Uterus (tissue), 4 donors: ENCODE measurements at places on chromosomes 13 and 19. TPM values are rescaled to one million over a fixed set of nuclear protein-coding genes. Genes with fewer than 3 reads are reported as not detected.

DNA sequence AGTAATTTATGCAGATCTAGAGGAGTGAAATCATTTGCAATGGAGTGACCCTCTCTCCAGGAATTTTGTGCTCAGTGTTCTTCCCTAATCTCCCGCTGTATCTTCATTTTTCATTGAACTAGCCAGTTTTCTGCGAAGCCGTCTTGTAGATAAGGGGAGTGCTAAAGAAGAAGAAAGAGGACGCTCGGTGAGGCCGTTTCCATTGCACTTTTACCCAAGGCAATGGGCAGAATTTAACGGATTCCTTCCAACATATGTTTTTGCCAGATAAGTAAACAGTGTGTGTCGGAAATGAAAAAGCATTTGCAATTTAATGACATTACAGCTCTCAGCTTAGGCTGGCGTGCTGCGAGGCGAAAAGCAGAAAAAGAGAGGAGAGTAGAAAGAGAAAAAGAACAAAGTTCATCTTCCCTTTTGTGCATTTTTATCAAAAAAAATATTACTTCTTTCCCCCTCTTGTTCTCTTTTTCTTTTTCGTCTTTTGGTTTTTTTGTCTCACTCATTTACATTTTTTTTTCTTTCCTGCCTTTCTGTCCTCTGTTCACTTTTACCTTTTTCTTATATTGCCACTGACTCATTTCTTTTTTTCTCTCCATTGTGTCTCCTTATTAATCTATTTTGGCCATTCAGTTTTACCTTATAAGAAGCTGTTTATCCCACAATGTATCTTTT, 49.9 kb downstream of the SOX21 start:
- no peak overlapping the region for H3K27ac ChIP-seq
- H3K27me3 ChIP-seq, result no peaks in the 10 kb centered on the region
- no peak overlapping the region for H3K4me3 ChIP-seq
- no peak for DNase-seq

DNA sequence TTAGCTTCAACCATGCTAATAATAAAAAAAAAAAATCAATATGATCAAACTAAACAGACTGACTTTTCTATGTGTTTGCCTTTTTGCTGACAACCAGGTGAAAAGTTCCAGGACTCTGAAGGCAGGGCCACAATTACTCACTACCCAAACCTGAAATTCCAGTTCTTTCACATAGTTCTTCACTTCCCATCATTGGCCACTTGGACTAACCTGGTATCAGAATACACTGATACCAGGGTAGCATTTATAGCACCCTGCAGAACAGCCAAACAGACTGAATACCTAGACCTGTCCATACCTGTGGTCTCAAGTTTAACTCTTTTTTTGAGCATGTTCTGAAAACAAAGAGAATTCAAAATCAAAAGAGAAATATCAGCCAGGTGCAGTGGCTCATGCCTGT, 25.1 kb downstream of the ELF1 start:
- no peak for DNase-seq
- no peak overlapping the region for H3K4me3 ChIP-seq

DNA sequence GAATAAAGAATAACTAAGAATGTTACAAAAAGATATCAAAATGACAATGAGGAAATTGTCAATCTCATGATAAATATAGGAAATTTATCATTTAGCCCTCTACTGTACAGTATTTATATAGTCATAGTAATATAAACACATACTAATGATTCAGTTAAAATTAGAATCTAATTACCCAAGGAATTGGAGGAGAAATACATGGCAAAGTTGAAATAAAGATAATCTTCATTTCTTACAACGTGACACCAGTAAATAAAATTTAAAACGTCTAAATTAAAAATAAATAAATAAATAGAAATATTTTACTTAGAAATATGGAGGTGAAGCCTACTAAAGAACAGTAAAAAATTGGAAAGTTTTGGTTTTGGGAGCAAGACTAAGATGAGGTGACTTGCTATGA, 2163.1 kb upstream of the PCDH20 start:
- no peaks in the 10 kb centered on the region for H3K36me3 ChIP-seq
- no peak overlapping the region for H3K27ac ChIP-seq
- H3K4me1 ChIP-seq, result no peaks in the 10 kb centered on the region
- no peak for DNase-seq

- H3K27me3 ChIP-seq, result no peaks in the 10 kb centered on the region
- peak overlapping the region; percentile 52 for H3K27ac ChIP-seq
- no peak for DNase-seq
- H3K4me3 ChIP-seq, result no peak overlapping the region
- peaks cover 4% of the 10 kb centered on the region for H3K4me1 ChIP-seq
- no peaks in the 10 kb centered on the region for H3K36me3 ChIP-seq
Observed at GRCh38 chr19:7288977-7289376, 5.2 kb downstream of the INSR start.

GRCh38 chr13:43794416-43794815, 7.6 kb upstream of the ENOX1 start:
- H3K4me3 ChIP-seq, result no peak overlapping the region
- no peaks in the 10 kb centered on the region for H3K4me1 ChIP-seq
- no peak for DNase-seq
- no peaks in the 10 kb centered on the region for H3K27me3 ChIP-seq

- no peak overlapping the region for H3K4me3 ChIP-seq
- no peaks in the 10 kb centered on the region for H3K27me3 ChIP-seq
- H3K36me3 ChIP-seq, result no peaks in the 10 kb centered on the region
Observed at GRCh38 chr13:101520672-101521071, 68.2 kb downstream of the ITGBL1 start.

DNA sequence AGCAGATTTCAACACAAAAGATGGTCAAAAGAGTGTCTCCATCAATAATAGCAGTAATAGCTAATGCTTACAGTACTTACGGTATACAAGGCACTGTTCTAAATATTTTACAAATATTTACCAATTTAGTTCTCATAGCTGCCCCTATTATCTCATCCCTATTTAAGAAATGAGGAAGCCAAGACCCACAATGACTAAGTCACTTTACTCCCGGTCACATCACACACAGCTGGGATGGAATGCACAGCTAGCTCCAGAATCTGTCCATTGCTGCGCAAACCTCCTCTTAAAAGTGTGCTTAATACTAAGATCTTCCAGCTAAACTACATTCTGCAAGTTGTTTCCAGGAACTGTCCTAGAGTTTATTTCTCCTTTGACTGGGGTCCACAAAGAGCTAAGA, 63.4 kb downstream of the RAP2A start:
- DNase-seq, result no peak
- no peaks in the 10 kb centered on the region for H3K27me3 ChIP-seq
- H3K36me3 ChIP-seq, result no peaks in the 10 kb centered on the region
- H3K4me1 ChIP-seq, result no peaks in the 10 kb centered on the region

Gene MYH14
- 0.77 TPM for total RNA-seq

- no peaks in the 10 kb centered on the region for H3K27me3 ChIP-seq
- no peak overlapping the region for H3K4me3 ChIP-seq
- no peaks in the 10 kb centered on the region for H3K36me3 ChIP-seq
- peak; percentile 14 for DNase-seq
Observed at GRCh38 chr13:113901642-113902041, 37.8 kb upstream of the GAS6 start.

DNA sequence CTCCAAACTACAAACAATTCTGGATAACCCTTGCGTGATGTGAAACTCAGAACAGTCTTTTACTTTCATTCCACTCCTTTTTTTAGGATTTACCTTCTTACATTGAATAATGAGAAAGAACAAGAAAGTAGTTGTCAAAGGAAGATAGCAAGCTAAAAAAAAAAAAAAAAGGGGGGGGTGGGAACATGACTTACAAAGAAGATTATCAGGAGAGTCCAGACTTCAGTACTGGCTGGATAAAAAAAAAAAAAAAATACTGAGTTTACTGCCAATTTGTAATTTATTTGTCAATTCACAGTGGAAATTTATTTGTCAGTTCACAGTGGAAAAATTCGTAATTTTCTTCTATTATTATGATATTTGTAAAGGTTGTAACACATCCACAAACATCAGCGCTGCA, 792.4 kb upstream of the SLITRK5 start:
- H3K4me3 ChIP-seq, result no peak overlapping the region
- no peaks in the 10 kb centered on the region for H3K4me1 ChIP-seq

DNA sequence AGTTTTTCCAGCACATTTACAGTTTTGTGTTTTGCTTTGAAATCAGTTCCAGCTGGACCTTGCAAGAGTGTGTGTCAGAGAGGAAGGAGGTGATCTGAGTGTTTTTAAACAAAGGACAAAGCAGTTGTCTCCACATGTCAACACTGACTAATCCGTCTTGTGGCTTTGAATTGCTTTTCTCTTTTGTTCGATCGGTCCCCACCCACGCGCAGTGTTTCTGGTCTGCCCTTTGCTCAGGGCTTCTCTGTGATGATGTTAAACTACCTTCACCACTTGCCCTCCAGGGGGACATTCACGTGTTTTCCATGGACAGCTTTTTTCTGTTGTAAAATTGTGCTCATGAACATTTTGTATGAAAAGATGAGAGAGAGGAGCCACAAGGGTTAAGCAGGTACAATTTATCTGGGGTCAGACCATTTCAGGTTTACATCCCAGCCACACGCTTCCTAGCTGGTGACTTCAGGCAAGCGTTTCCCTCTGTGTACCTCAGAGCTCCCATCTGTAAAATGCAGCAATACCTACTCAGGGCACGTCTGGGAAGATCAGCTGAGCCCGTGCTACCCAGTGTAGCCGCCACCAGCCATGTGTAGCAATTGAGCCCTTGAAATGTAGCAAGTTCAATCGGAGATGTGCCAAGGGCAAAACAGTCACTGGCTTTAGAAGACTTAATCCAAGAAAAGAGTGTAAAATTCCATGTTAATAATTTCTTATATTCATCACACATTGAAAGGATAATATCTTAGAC, 13.5 kb upstream of the PLA2G4C start:
- H3K27me3 ChIP-seq, result no peaks in the 10 kb centered on the region
- no peaks in the 10 kb centered on the region for H3K36me3 ChIP-seq
- DNase-seq, result no peak
- H3K4me3 ChIP-seq, result no peak overlapping the region
- H3K4me1 ChIP-seq, result no peaks in the 10 kb centered on the region

Gene ZNF541
- total RNA-seq, result not detected

Gene PSG6
- not detected for total RNA-seq

- no peak overlapping the region for H3K4me3 ChIP-seq
- no peak for DNase-seq
- no peaks in the 10 kb centered on the region for H3K27me3 ChIP-seq
- no peaks in the 10 kb centered on the region for H3K4me1 ChIP-seq
- H3K36me3 ChIP-seq, result no peaks in the 10 kb centered on the region
Observed at GRCh38 chr13:77637588-77637987, 59.9 kb upstream of the SLAIN1 start.

GRCh38 chr13:51523082-51523518, 61.2 kb upstream of the WDFY2 start:
- H3K4me1 ChIP-seq, result no peaks in the 10 kb centered on the region
- H3K36me3 ChIP-seq, result no peaks in the 10 kb centered on the region
- H3K4me3 ChIP-seq, result no peak overlapping the region
- DNase-seq, result peak; percentile 37

DNA sequence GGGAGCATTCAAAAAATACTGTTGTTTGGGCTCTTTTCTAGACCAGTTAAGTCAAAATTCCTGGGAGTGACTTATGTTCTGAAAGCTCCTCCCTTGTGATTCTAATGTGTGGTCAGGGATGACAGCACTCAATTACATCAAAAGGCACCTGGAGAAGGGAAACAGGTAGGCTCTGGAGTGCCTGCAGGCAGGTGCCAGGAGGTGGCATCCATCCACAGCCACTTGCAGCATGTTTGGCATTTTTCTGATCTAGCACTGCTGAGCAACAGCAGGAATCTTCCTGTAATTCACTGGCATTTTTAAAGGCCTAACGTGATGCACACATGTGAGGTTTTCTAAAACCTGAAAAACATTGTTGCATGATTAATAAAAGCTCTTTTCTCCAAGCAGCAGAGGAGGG, 94.6 kb downstream of the CCNA1 start:
- H3K4me3 ChIP-seq, result no peak overlapping the region
- no peak for DNase-seq
- H3K27me3 ChIP-seq, result no peaks in the 10 kb centered on the region
- no peak overlapping the region for H3K27ac ChIP-seq
- H3K4me1 ChIP-seq, result no peaks in the 10 kb centered on the region

DNA sequence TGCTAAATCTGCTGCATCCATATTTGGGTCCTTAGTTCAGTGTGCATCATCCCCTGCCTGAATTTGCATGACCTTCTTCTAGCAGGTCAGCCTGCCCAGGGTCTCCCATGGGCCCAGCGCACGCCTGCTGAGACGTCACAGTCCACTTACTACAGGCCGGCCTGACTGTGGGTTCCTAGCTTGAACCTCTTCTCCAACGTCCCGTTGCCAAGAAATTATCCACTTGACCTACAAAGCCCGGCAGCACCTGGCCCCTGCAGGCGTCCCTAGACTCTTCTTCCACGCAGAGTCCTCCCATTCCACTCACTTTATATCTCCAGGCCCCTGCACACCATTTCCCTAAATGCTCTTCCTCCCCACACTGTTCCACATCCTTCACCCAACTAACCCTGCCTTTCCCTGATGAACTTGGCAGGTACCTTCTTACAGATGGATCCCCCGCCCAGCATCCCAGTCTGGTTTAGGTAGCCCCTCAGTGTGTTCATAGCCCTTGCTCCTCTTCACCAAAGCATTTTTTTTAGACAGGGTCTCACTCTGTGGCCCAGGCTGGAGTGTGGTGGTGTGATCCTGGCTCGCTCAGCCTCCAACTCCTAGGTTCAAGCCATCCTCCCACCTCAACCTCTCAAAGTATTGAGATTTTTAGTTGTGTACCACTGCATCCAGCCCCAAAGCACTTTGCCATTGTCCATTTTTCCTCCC, 155.0 kb upstream of the SOX1 start:
- H3K27ac ChIP-seq, result no peak overlapping the region
- no peaks in the 10 kb centered on the region for H3K36me3 ChIP-seq
- H3K27me3 ChIP-seq, result no peaks in the 10 kb centered on the region
- no peak for DNase-seq
- H3K4me3 ChIP-seq, result no peak overlapping the region

Gene ZNF813
- 4.2 TPM for total RNA-seq

- no peaks in the 10 kb centered on the region for H3K36me3 ChIP-seq
- H3K27ac ChIP-seq, result no peak overlapping the region
Observed at GRCh38 chr19:11451327-11451870, 16.0 kb downstream of the PRKCSH start.

- no peak for DNase-seq
- H3K27me3 ChIP-seq, result no peaks in the 10 kb centered on the region
- peaks cover 6% of the 10 kb centered on the region for H3K4me1 ChIP-seq
- H3K4me3 ChIP-seq, result no peak overlapping the region
- H3K27ac ChIP-seq, result peak overlapping the region; percentile 39
- no peaks in the 10 kb centered on the region for H3K36me3 ChIP-seq
Observed at GRCh38 chr13:113888701-113889330, 24.9 kb upstream of the GAS6 start.

GRCh38 chr13:48446464-48446863, 33.6 kb upstream of the LPAR6 start:
- DNase-seq, result no peak
- H3K4me1 ChIP-seq, result no peaks in the 10 kb centered on the region
- no peaks in the 10 kb centered on the region for H3K27me3 ChIP-seq
- H3K27ac ChIP-seq, result peak overlapping the region; percentile 53
- H3K4me3 ChIP-seq, result no peak overlapping the region

DNA sequence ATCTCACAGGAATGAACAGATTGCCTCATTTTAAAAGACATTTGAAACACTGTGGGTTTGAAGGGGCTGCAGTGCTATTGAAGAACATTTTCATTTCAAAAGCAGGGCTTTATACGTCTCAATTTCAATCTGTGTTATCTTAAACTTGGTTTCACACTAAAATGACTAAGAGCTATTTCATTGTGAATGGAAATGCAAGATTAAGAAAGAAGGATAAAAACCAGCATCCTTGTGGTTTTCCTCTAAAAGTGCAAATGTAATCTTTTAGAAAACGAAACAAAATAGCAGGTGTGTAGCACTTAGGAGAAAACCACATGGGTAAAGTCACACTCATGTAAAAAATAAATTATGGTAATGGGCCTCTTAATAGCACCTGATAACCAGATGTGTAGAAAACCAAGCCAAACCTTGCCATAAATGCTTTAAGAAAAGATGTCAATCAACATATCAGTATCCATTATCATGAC, 397.7 kb downstream of the GPC6 start:
- H3K27ac ChIP-seq, result no peak overlapping the region
- no peaks in the 10 kb centered on the region for H3K4me1 ChIP-seq
- H3K36me3 ChIP-seq, result no peaks in the 10 kb centered on the region
